NCI-H1436 treated with DMSO at 0.1 percent for 48 hours (cell line): ENCODE measurements at places on chromosomes 6 and 20.

- DNase-seq, result no peak
Observed at GRCh38 chr6:36913082-36913481, 27.3 kb downstream of the C6orf89 start.

- DNase-seq, result no peak
Observed at GRCh38 chr20:3745686-3746173, 13.2 kb downstream of the HSPA12B start.

- DNase-seq, result no peak
Observed at GRCh38 chr20:53088786-53089185, 116.6 kb downstream of the TSHZ2 start.

GRCh38 chr6:54776891-54777290, 69.7 kb upstream of the FAM83B start:
- no peak for DNase-seq

DNA sequence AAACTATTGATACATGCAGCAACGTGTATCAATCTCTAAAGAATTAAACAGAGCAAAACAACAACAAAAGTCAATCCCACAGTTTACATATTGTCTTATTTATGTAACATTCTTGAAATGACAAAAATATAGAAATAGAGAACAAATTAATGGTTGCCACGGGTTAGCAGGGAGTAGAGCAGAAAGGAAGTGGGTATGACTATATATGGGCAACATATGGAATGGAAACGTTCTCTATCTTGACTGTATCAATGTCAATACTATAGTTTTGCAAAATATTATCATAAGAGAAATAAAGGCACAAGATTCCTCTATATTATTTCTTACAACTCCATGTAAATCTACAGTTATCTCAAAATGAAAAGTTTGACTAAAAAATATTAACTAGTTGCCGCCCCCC, 12.8 kb downstream of the AK9 start:
- no peak for DNase-seq

DNA sequence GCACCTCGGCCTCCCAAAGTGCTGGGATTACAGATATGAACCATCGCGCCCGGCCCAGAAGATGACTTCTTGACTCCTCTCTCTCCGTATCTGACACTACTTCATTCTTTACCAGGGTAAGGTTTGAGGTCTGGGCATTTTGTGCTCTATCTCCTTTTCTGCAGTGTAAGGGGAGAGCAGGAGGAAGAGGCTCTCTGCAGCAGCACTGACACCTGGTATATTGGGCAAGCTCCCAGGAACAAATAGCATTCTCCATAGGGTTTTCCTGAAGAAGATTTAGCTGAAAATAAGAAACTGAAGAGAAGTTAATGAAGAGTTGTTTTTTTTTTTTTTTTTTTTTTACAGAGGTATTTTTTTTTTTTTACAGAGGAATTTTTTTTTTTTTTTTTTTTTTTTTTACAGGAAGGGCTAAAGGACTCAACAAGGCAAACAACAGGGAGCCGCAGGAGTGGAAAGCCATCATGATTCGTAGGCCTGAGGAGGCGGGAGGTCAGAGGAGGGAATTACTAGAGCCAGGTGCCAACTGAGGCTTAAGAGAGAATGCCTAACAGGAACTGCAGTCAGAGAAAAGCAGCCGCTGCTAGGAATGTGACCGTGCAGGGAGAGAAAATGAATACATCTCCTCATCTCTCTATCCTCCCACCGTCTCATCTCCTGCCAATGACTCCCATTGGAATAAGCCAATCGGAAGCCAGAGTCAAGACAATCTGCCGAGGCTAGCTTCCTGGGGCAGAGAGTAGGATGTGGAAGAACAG, 34.7 kb upstream of the ADGRF4 start:
- DNase-seq, result no peak

DNA sequence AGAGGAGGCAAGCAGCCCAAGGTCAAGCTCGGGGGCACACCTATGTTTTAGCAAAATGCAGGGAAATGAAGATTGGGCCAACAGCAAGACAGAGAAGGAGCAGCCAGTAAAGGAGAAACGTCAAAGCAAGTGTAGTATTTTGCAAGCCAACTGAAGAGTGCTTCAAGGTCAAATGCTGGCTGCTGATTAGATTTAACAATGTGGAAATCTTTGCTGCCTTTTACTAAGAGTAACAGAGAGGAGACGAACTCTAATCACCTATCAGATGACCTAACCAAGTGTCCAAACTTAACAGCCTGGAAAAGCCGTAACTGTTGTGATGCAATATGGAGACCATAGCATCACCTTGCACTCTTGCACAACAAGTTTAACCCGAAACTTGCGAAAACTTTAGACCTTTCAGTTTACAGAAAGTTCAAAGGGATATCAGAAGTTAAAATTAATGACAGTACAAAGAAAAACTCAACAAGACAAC, 30.4 kb downstream of the AKIRIN2 start:
- no peak for DNase-seq
